ENCODE measurements at places on chromosomes 13 and 19.

GRCh38 chr13:91153372-91153771 is 194.1 kb upstream of the MIR17HG start:
- peak; percentile 59 for DNase-seq

GRCh38 chr19:50817941-50818858 is 5.4 kb downstream of the KLK1 start:
- DNase-seq, result peak; percentile 65

- no peak for DNase-seq
These were observed 641.0 kb downstream of the FGF9 start for GRCh38 chr13:22311734-22312404.

- DNase-seq, result no peak
These were observed 352.7 kb upstream of the SGCG start for GRCh38 chr13:22828081-22828480.

DNA sequence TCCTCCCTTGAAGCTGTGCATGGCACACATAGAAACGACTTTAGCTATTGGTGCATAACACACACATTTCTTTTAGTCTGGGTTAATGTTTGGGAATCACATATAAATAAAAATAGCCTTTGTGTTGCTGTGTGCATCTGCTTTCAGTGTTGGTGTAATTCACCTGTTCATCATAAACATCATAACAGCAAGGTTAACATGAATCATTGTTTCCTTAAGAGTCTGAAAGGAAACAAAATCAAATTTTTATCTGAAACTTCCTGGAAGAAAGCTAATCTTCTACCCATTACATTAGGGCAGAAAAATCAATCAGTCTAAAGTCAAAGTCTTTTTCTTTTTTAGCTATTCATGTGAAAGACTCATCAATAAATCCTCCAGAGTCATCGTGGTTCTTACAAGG is 35.0 kb upstream of the TNFSF11 start:
- no peak for DNase-seq

GRCh38 chr13:38941353-38941945 is 49.2 kb downstream of the STOML3 start:
- DNase-seq, result no peak

DNA sequence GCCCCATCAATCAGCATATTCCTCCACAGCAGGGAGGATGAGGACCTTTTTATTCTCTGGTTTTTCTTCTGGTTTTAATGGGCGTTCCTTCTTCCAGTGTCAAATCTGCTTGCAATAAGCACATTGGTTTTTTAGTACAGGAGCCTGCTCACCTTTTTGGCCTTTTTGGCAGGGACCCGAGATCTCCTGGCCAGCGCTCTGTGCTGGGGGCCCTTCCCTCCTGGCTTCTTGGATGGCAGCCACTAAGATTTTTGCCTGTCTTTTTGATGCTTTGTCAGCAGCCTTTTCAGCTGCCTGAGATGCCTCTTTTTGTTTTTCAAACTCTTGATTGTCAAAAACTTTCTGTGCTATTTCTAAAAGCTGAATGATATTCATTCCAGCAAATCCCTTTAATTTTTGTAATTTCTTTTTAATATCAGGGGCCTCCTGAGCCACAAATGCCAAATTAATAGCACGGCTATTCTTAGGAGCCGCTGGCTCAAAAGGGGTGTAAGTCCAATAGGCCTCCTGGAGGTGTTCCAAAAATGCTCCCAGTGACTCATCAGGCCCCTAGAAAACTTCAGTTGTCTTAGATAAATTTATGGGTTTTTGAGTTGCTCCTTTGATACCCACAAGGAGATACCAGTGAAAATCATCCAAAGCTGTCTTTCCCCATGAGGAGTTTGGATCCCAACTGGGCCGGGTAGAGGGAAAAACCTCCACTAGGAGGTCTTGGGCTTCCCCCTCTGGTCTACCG is 73.0 kb downstream of the ZNF100 start:
- no peak for DNase-seq

GRCh38 chr13:112820318-112820717 is 130.5 kb downstream of the ATP11A start:
- no peak for DNase-seq

DNA sequence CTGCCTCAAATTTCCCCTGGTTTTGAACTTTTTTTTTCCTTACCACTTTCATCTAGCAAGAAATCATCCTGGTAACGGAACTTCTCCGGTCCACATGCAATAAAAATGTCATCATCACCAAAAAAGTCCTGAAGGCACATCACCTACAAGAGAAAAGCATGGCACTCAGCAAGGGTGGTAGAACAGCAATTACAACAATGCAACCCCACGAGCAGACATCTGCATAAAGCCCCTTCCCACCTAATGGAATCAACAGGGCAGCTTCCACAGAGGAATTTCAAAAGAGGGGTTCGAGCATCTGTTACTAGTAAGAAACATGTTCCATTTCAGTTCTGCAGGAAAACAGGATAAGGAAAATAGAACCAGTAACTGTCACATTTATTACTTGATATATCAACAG is 183.9 kb downstream of the DCLK1 start:
- no peak for DNase-seq

DNA sequence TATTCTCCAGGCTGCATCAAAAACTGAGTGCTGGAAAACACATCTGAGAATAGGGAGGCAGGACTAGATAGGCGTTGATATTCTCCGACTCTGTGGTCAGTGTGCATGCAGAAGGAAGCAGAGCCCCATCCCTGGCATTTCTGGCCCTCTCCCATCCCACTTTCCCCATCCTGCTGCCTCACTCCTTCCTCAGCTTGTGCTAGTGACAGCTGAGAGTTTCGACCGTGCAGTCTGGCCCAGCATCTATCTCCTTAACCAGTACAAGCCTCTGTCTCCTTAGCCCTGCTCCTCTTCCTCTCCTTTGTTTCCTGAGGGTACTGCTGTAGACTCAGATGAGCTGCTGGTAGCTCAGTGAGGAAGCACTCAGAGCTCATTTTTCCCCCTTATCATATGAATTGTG is 163.2 kb downstream of the SUCLA2 start:
- DNase-seq, result no peak

- DNase-seq, result no peak
These were observed 525.6 kb downstream of the SUCLA2 start for GRCh38 chr13:47475441-47475948.

GRCh38 chr19:32041681-32042292 is 303.6 kb upstream of the ZNF507 start:
- DNase-seq, result peak; percentile 13

GRCh38 chr19:10878253-10878652 is 6.9 kb downstream of the CARM1 start:
- no peak for DNase-seq

DNA sequence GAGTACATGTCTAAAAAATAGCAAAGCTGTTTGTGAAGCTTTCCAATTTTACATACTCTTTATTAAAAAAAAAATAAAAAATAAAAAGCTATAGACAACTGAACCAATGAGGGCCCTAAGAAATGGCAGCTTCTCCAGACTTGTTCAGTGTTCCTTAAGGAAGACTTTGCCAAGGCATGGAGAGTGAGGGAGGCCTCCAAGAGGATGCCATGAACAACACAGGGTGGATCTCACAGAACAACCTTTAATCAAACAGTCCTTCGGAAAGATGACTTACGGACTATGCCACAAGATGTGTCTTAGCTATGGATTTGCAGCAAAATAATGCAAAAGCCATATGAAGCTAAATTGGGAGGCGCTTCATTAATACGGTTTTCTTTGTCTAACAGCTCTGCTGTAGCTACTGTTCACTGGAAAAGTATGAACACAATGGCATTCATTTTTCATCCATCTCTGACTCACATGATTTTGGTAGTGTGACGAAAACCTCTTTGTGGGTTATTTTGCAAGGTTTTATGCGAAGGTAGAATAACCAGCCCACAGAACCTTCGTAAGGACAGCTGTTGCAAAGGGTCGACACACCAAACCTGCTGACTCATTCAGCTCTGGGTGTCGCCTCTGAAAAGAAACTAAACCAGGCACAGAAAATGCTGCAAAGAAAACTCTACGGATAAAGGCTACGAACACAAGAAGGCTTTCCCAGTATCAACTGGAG is 27.7 kb downstream of the EFNB2 start:
- DNase-seq, result no peak

DNA sequence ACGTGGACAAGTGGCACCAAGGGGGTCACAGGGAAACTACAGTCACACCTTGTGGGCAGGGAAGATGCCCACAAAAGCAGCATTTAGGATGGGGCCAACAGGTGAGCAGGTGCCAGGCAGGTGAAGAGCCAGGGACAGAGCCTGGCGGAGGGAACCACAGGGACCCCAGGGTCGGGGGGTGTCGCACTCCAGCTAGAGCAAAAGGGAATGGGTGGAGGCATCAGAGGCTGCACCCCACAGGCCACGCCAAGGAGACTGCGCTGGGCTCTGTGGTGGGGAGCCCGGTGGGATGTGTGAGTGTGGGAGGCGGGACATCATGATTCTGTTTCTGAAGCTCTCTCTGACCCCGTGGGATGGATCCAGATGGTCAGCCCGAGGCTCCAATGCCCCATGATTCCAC is 66.7 kb downstream of the EPS15L1 start:
- no peak for DNase-seq

- DNase-seq, result no peak
These were observed 13.5 kb downstream of the PLPP2 start for GRCh38 chr19:277581-278165.

All from SK-N-DZ (cell line).